ENCODE measurements at places on chromosomes 3 and 15. TPM values are rescaled to one million over a fixed set of nuclear protein-coding genes. Genes with fewer than 3 reads are reported as not detected.

GRCh38 chr3:152471814-152472671 lies 203.3 kb downstream of the MBNL1 start:
- peak; percentile 78 for DNase-seq
- no peak overlapping the region for H3K4me3 ChIP-seq
- H3K27ac ChIP-seq = no peak overlapping the region
- no peaks in the 10 kb centered on the region for H3K36me3 ChIP-seq
- H3K4me1 ChIP-seq = no peaks in the 10 kb centered on the region

CPA3 gene
- total RNA-seq = 0.71 TPM

- no peak overlapping the region for H3K27ac ChIP-seq
- no peaks in the 10 kb centered on the region for H3K36me3 ChIP-seq
- H3K27me3 ChIP-seq = no peaks in the 10 kb centered on the region
- H3K4me1 ChIP-seq = no peaks in the 10 kb centered on the region
- H3K4me3 ChIP-seq = no peak overlapping the region
These were observed 51.1 kb downstream of the BDH1 start for GRCh38 chr3:197504641-197505121.

GRCh38 chr15:77797270-77797669 lies 164.6 kb upstream of the LINGO1 start:
- H3K27ac ChIP-seq = no peak overlapping the region
- H3K36me3 ChIP-seq = no peaks in the 10 kb centered on the region
- no peaks in the 10 kb centered on the region for H3K27me3 ChIP-seq
- no peaks in the 10 kb centered on the region for H3K4me1 ChIP-seq

- H3K27ac ChIP-seq = no peak overlapping the region
- no peak for DNase-seq
These were observed 15.0 kb downstream of the TASOR start for GRCh38 chr3:56667973-56668579.

DNA sequence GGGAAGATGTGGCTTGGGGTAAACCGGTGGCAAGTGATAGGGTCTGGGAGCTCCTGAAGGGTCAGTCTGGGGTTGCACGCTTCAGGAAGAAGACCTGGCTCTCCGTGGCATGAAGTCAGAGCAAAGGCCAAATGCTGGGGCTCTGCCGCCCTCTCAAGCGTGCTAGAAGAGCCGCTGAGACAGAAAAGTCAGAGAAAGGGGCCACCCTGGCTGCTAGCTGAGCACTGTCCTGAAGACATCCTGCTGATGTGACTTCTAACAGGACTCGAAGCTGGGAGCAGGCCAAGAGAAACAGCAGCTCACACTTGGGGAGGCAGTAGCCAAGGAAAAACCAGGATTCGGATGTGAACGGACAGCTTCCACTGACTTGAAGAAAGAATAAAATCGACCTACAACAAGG lies 270.4 kb downstream of the OCA2 start:
- H3K4me3 ChIP-seq = no peak overlapping the region
- no peak for DNase-seq
- H3K27me3 ChIP-seq = no peaks in the 10 kb centered on the region
- H3K4me1 ChIP-seq = no peaks in the 10 kb centered on the region
- no peak overlapping the region for H3K27ac ChIP-seq

C3orf85 gene
- total RNA-seq = not detected

REC114 gene
- total RNA-seq = 28.8 TPM

- DNase-seq = no peak
- H3K27me3 ChIP-seq = no peaks in the 10 kb centered on the region
- H3K4me1 ChIP-seq = no peaks in the 10 kb centered on the region
- no peaks in the 10 kb centered on the region for H3K36me3 ChIP-seq
- H3K4me3 ChIP-seq = no peak overlapping the region
These were observed 22.5 kb upstream of the CNTN3 start for GRCh38 chr3:74636981-74637380.

DNA sequence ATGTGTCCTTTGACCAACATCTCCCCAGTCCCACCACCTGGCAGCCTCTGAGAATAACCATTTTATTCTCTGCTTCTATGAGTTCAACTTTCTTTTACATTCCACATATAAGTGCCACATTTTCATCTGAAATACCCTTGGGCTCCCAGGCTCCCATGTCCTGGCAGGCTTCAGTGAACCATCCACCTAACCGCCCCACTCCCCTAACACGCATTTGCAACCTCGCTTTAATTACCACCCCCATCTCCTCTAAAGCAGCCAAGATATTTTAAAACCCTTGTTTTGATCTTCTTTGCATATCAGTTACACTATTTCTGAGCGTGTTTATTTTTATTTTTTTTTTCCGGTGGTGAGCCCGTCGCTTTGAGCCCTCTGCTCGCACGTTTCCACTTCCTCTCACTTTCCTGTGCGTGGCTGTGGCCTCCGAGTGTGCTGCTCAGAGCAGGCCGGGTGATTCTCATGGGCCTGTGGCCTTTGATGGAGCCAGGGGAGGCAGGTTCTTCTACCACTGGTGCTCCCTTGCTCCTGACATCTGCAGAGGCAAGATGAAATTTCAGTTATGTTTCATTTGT lies 195.4 kb upstream of the LPP start:
- H3K36me3 ChIP-seq = no peaks in the 10 kb centered on the region
- H3K4me3 ChIP-seq = no peak overlapping the region
- no peaks in the 10 kb centered on the region for H3K4me1 ChIP-seq
- no peak overlapping the region for H3K27ac ChIP-seq
- H3K27me3 ChIP-seq = no peaks in the 10 kb centered on the region
- DNase-seq = no peak

ITPKA gene
- 21.3 TPM for total RNA-seq

DNA sequence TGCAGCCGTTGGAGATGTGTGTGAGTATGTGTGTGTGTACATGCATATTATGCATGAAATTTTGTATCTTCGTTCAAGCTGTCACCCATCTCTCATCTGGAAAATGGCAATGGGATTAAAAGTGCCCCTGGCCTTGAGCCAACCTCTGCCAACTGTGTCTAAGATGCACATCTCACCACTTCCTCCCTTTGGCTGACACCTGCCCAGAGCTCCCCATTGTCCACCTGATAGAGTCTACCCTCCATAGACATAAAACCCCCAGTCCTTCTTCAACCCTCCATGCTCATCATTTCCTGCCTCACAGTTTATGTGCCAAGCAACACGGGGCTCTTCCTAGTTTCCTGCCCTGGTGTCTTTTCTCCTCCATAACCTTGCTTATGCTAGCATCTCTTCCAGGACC lies 187.5 kb upstream of the HES1 start:
- no peak overlapping the region for H3K4me3 ChIP-seq
- H3K27ac ChIP-seq = no peak overlapping the region
- no peaks in the 10 kb centered on the region for H3K36me3 ChIP-seq

- no peaks in the 10 kb centered on the region for H3K36me3 ChIP-seq
- DNase-seq = no peak
- H3K4me3 ChIP-seq = no peak overlapping the region
- no peaks in the 10 kb centered on the region for H3K4me1 ChIP-seq
- H3K27me3 ChIP-seq = no peaks in the 10 kb centered on the region
- no peak overlapping the region for H3K27ac ChIP-seq
These were observed 63.4 kb upstream of the FEZF2 start for GRCh38 chr3:62436785-62437184.

DNA sequence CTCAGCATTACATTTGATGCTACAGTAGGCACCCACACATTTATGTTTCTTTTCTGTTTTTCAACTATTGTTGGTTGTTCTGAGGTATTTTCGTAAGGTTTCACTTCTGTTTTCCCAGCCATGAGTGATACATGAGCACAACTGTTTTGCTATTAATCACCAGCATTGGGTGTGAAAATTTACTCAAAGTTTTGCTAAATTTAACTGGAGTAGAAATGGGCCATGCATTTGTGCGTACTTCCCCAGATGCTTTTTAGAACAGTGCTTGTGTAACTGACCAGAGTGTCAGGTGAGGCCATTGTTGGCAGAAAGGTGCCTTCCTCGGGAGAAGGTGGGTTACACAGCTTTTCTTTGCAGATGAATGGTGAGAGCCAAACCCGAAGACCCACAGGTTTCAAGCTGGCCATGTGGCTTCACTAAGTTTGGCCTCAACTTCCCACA lies 70.4 kb downstream of the ST6GAL1 start:
- no peaks in the 10 kb centered on the region for H3K27me3 ChIP-seq
- H3K36me3 ChIP-seq = no peaks in the 10 kb centered on the region
- H3K27ac ChIP-seq = no peak overlapping the region
- DNase-seq = no peak

- H3K4me3 ChIP-seq = no peak overlapping the region
- no peak overlapping the region for H3K27ac ChIP-seq
- DNase-seq = no peak
- H3K4me1 ChIP-seq = peaks cover 8% of the 10 kb centered on the region
- H3K27me3 ChIP-seq = no peaks in the 10 kb centered on the region
- no peaks in the 10 kb centered on the region for H3K36me3 ChIP-seq
These were observed 166.8 kb upstream of the LPP start for GRCh38 chr3:187987187-187987586.

DNA sequence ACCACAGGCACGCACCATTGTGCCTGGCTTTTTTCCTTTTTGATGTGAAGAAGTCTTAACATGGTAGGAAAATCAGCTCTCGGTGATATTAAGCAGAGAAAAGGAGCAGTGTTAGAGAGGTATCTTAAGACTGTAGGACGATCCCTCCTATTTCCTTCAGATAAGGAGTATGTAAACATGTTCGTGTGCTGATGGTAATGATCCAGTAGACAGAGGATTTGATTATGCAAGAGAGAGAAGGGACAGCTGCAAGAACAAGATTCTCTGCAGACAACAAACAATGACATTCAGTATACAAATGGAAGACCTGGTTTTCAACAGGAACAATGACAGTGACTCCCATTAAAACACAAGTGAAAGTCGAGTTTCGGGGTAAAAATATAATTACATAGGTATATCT lies 95.1 kb upstream of the MELTF start:
- DNase-seq = no peak
- no peaks in the 10 kb centered on the region for H3K36me3 ChIP-seq
- H3K4me1 ChIP-seq = no peaks in the 10 kb centered on the region
- H3K4me3 ChIP-seq = no peak overlapping the region
- H3K27ac ChIP-seq = no peak overlapping the region
- no peaks in the 10 kb centered on the region for H3K27me3 ChIP-seq

GRCh38 chr3:111763968-111764367 lies 95.1 kb upstream of the PHLDB2 start:
- H3K27me3 ChIP-seq = no peaks in the 10 kb centered on the region
- H3K27ac ChIP-seq = no peak overlapping the region
- no peaks in the 10 kb centered on the region for H3K36me3 ChIP-seq
- H3K4me1 ChIP-seq = peaks cover 5% of the 10 kb centered on the region
- H3K4me3 ChIP-seq = no peak overlapping the region
- DNase-seq = no peak

CHRM5 gene
- 0.81 TPM for total RNA-seq

- H3K4me3 ChIP-seq = no peak overlapping the region
These were observed 27.2 kb upstream of the PHLDB2 start for GRCh38 chr3:111831840-111832239.

MRPL46 gene
- 36.9 TPM for total RNA-seq

DNA sequence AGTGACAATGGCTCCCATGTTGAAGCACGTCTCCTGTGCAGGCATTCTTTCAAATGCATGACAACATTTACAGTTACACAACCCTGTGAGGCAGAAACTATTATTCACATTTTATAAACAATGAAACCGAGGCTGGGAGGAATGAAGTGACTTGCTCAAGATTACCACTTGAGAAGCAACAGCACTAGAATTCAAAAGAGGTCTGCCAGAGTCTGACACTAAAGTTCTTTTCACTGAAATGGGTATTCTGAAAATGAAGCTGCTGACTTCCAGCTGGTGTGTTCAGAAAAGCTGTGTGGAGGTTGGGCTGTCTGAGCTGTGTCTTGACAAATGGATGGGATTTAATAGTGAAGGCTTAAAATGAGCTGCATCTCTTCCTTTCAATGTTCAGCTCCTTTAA lies 104.4 kb downstream of the THSD4 start:
- DNase-seq = no peak
- H3K36me3 ChIP-seq = no peaks in the 10 kb centered on the region
- peaks cover 3% of the 10 kb centered on the region for H3K4me1 ChIP-seq
- no peaks in the 10 kb centered on the region for H3K27me3 ChIP-seq
- H3K4me3 ChIP-seq = no peak overlapping the region
- no peak overlapping the region for H3K27ac ChIP-seq

GRCh38 chr3:190721330-190721729 lies 141.2 kb downstream of the GMNC start:
- no peak overlapping the region for H3K27ac ChIP-seq
- DNase-seq = no peak
- no peaks in the 10 kb centered on the region for H3K4me1 ChIP-seq
- no peaks in the 10 kb centered on the region for H3K36me3 ChIP-seq
- no peak overlapping the region for H3K4me3 ChIP-seq

DAPK2 gene
- 3.6 TPM for total RNA-seq

TGFBR2 gene
- total RNA-seq = 26.1 TPM

DNA sequence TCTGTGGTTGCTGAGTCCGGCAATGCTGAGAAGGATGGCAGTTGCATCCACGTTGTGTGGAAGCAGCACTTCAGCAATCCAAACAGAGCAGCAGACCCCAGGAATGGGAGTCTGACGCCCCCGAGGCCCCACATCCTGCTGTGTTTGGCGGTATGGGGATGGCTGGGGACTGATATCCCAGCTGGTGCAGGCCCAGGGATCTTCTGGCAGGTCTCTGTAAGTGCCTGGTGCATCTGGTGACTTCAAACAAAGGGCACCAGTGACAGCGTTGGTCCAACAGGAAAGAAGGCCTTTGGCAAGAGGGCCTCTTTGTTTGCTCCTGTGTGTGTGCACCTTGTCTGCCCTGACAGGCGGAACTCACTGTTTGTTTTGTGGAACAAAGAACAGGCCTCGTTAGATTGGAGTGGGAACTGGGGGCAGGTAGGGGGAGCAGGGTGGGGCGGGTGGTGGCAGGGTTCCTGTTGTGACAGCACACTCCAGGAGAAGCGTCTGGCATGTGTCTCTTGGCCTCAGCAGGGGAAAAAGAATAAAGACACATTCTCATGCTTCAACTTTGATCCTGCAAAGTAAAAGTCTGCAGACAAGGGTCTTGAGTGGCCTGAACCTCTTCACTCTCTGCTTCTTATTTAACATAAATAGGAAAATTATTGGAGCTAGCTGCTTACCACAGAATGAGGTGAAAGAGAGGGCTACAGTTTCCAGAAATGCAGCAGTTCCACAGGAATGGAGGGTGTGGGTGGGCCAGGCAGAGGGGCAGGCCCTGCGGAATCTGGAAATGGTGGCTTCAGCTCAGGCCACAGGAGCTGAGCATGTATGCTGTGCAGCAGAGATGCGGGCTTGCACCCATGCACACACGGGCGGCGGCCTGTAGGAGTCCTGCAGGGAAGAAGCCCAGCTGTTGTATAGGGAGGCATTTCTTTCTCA lies 94.5 kb upstream of the MYZAP start:
- no peak overlapping the region for H3K27ac ChIP-seq
- DNase-seq = no peak
- no peaks in the 10 kb centered on the region for H3K36me3 ChIP-seq
- H3K4me3 ChIP-seq = no peak overlapping the region
- peaks cover 38% of the 10 kb centered on the region for H3K4me1 ChIP-seq
- H3K27me3 ChIP-seq = no peaks in the 10 kb centered on the region

- H3K36me3 ChIP-seq = no peaks in the 10 kb centered on the region
- no peaks in the 10 kb centered on the region for H3K4me1 ChIP-seq
- H3K27ac ChIP-seq = no peak overlapping the region
These were observed 506.9 kb downstream of the OCA2 start for GRCh38 chr15:27592036-27592760.

All from testis (tissue), 5 donors.